ENCODE measurements at places on chromosomes 3 and 15.

DNA sequence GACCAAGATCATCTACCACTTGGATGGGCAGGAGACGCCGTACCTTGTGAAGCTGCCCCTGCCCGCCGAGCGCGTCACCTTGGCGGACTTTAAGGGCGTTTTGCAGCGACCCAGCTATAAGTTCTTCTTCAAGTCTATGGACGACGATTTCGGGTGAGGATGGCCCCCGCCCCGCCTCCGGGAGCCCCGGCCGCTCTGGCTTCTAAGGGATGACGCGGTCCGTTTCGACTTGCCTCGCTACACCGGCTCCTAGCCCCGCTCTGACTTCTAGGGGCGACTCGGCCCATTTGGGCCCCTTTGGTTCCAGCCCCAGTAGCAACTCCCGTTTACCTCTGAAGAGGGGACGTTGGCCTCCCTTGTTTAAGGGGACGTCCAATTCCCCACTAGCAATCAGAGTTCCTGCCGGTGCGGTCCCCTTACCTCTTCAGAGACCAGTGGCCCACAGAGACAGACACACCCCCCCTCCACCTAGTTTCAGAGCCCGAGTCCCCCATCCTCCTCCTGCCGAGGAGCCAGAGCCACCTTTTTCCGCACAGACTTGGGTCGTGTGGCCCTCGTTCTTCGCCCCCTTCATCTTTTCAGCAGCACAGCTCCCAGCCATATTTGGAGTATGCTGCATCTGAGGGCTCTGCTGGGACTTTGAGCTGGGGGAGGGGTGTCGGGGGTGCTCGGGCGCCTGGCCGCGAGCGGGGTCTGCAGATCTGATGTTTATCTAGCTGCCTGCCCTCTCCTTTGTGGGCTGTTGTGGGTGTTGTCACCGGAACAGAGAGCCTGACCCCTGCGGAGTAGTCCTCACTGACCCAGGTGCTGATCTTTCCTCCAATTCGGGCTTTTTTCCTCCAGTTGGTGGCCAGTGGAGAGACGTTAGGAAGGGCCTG is 706 bp downstream of the DVL3 start:
- DNase-seq = peak; percentile 57

DNA sequence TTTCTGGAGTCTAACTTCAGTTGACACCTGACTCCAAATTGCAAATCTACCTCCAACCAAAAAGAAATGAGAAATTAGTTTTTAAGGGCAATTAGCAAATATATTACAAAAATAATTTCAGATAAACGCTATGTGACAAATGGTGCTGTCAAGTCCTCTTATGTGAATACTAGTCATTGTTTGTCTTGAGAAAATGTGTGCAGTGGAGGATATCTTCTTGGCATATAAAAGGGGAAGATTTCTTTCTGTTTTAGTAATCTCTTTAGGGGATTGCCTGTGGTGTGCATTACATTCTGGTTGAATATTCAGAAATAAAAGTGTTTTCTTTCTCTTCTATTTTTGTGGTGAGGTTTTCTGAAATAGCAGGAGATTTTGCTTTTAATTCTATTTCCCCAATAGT is 3.0 kb upstream of the GCSAM start:
- no peak for DNase-seq

DNA sequence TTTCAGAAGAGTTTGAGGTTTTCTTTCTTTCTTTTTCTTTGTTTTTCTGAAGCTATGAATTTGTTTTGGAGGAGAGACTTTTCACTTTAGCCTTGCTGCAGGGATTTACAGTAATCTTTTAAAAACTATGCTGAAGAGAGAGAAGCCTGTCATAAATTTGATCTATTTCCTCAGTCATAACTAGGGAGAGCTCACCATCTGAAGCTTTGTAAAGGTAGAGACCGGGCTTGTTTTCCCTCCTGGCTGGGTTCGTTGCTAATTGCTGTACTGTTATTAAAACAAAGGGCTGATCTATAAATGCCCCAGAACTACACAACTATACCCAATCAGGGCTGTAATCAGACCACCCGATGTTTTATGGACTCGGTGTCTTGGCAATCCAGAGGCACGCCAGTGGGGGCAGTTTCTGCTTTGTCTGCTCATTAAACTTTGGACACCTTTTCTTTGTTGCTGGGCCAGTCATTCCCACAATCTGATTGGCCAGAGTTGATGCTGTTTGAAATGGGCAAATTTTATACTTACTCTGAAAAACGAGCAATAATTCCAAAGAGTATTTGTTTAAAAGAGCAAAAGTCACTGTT is 164.3 kb downstream of the CACNA1D start:
- no peak for DNase-seq

DNA sequence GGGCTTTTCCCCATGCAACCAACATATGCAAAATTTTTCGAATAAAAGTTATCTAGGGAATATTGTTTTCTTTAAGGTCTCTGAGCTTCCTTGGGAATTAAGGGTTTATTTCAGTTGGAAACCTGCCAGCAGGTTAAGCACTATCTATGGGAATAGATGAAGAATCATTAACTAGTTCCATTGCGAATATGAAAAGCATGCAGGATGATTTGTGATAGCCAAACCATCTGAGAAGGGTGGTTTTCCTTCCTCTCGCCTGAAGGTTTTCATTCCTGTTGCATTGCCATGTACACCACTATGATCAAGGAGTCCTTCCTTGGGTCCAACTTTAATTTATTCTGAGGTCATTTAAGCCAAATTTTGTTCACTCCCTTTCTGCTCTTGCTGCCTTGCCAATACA is 184.9 kb downstream of the NR2F2 start:
- DNase-seq = no peak

- DNase-seq = no peak
These were observed 97.3 kb downstream of the XXYLT1 start for GRCh38 chr3:195173657-195174056.

DNA sequence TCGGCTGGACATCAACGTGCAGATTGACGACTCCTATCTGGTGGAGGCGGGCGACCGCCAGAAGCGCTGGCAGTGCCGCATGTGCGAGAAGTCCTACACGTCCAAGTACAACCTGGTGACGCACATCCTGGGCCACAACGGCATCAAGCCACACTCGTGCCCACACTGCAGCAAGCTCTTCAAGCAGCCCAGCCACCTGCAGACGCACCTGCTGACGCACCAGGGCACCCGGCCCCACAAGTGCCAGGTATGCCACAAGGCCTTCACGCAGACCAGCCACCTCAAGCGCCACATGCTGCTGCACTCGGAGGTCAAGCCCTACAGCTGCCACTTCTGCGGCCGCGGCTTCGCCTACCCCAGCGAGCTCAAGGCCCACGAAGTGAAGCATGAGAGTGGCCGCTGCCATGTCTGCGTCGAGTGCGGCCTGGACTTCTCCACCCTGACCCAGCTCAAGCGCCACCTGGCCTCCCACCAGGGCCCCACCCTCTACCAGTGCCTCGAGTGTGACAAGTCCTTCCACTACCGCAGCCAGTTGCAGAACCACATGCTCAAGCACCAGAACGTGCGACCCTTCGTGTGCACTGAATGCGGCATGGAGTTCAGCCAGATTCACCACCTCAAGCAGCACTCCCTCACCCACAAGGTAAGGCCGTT is 34.2 kb downstream of the IDH2 start:
- DNase-seq = no peak

- DNase-seq = no peak
These were observed 63.6 kb downstream of the KBTBD12 start for GRCh38 chr3:127978636-127979035.

GRCh38 chr15:85753791-85754452 is 40.8 kb downstream of the KLHL25 start:
- no peak for DNase-seq

GRCh38 chr3:45551214-45552010 is 43.1 kb upstream of the LIMD1 start:
- DNase-seq = no peak

- DNase-seq = no peak
These were observed 6.1 kb upstream of the GJD2 start for GRCh38 chr15:34760909-34761308.

DNA sequence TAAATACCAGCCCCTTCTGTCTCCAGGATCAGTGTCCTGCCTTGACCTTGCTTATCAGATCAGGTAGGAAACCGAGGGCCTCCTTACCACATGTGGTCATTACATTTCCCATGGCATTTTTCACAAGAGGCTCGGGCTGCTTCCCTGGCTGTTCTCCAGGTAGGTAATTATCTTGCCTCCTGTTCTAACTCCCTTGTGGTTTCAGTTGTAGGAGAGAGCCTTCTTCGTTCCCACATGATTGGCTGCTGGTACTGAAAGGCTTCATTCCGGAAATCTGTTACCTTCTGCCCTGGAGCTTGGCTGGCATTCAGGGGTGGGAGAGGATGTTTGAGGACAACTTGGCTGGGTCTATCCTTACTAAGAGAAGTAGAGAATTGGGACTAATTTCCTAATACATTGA is 46.8 kb upstream of the RORA start:
- DNase-seq = peak; percentile 95

GRCh38 chr3:113548501-113548900 is 16.1 kb downstream of the SIDT1 start:
- DNase-seq = no peak

Data from NCI-H1105 treated with DMSO at 0.1 percent for 48 hours (cell line).